ENCODE measurements at places on chromosomes 16 and 17.

DNA sequence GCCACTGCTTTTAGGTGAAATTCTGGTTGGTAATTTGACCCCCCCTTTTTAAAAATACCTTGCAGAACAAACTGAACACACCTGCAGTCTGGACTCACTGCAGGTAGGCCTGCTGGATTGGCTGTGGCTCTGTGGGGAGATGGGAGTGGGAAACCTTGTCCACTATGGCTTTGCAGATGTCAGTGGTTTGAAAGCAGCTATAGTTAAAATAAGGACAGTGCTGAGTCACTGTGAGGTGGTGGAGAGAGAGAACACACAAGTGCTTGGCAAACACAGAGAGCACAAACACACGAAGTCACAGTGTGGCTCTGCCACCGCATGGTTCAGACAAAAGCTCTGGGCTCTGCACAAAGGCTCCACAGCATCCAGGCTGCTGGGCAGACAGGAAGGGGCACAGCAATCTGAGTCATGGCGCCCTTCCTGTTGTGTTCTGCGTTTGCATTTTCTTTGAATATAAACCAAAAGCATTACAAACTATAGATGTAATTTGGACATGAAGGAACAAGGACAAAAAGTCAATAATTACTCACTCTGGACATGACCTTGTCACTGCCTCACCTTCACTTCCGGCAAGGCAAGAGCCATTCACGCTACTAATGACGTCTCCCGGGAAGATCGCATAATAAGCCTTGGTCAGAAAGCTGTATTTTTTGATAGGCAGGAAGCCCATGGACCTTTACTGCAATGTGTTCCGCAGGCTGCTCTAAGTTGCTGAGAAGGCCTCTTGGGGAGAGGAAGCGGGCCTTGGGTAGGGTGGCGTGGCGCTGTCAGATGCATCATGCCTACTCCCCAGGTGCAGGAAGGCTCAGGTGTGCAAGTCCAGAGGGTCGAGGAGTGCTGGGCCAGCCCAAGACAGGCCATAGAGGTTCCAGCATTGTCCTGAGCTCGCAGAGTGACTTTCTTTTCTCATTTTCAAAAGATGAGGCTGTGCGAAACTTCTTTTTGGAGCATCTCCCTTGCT is 60.1 kb upstream of the MED9 start:
- DNase-seq, result no peak

DNA sequence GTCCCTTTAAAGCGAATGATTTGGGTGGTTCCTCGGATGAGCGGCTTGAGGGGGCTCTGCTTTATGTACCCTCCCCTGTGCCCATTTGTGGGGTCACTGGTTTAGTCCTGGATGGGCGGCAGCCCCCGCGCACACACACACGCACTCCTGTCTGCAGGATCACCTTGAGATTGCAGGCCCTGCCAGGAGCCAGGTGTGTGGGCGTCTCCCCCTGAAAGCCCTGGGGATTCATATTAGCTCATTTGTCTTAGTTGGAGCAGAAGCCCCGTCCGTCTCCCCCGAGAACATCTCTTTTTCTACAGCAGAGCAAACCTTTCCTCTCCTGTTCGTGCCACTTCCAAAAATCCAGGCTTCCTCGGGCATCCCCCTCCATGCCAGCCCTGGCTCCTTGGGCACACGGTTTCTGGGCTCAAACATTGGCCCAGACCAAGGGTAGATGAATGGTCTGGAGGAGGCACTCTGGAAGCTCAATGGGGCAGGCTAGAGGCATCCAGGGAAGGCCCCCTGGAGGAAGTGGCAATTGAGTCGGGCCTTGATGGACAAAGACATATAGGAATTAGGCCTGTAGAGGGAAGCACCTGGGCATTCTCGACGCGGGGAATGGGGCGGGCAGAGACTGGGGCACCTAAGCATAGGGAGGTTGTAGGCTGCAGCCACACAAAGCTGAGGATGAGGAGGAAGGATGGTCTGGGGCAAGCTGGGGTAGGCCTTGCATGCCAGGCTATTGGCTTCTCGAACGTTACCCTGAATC is 218.5 kb upstream of the GSE1 start:
- no peak for DNase-seq

- no peak for DNase-seq
Measured at GRCh38 chr16:84323606-84324005, 28.9 kb downstream of the WFDC1 start.

DNA sequence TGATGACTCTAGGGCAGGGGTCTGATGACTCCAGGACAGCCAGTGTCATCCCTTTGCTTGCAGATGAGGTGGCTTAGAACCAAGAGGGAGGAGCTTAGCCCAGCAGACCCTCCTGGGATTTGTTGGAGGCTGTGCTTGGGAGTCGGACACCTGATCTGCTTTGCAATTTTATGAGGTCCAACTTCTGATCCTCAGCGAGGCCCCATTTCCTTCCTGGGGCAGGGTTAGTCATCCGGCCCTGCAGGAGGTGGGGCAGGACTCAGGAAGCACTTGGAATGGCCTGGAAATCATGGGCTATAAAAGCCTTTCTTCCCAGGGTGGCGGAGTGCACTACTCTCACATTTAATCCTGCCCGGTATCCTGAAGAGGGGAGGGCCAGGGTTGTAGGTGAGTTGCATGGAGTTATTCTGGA is 168.5 kb downstream of the MSI2 start:
- no peak for DNase-seq

GRCh38 chr17:6666557-6666956 is 15.0 kb downstream of the C17orf100 start:
- DNase-seq, result no peak

- no peak for DNase-seq
Measured at GRCh38 chr17:77880711-77881450, 77.6 kb upstream of the TNRC6C start.

GRCh38 chr17:45143767-45144198 is 4.5 kb upstream of the HEXIM1 start:
- peak; percentile 18 for DNase-seq

DNA sequence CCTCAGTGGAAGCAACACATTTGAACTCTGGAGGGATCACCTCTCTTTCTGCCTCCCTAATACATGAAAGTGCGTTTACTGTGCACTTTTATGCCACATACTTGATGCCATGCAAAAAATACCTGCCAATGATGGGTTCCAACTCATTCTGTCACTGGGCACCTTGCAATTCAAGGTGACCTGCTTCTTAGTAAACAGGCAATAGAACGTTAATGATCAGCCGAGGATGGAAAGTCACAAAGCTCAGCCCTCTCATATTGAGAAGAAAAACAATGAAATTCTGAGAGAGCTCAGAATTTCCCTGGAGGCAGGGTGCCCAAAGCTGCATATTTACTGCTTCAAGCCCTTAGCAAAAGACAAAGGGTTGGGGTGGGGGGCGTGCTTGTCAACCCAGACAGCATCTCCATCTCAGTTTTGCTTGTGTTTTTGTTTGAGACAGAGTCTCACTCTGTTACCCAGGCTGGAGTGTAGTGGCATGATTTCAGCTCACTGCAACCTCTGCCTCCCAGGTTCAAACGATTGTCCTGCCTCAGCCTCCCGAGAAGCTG is 23.2 kb downstream of the LITAF start:
- no peak for DNase-seq

DNA sequence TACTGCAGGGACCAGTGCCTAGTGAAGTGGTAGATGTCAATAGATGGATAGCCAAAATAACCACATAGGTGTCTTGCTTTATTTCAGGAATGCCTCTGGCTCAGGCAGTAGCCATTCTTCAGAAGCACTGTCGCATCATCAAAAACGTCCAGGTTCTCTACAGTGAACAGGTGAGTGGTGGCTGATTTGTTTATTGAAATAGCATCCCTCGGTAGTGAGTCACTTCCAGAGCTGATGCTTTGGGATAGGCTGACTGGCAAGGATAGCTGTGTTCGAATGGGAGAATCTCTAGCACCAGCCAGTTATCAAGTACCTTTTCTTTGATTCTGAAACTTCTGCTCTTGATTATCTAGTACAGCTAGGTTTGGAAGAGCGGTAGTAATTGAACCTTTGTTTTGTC is 10.3 kb downstream of the PHAF1 start:
- DNase-seq, result no peak
